ENCODE measurements at places on chromosomes 13 and 19.

DNA sequence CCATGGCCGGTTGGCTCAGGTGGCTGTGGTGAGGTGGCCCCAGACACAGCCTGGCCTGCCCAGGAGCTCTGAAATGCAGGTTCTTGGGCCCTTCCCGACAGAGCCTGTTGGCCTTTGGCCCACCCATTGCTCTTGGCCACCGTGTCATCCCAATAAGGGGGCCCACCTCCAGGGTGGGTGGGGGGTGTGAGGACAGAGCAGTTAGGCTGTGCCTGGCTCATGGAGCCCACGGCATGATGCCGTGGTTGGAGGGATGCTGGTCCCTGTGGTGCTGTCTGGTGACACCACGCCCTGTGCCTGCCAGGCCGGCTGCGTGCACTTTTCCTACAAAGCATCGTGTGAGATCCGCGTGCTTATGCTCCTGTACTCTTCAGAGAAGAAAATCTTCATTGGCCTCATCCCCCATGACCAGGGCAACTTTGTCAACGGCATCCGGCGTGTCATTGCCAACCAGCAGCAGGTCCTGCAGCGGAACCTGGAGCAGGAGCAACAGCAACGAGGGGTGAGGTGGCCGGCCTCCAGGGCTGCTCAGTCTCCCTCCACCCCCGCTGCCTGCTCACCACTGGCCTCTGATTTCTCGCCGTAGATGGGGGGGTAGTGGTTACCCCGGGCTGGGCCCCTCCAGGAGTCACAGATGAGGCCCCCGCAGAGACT is 7.6 kb downstream of the PNKP start:
- DNase-seq, result no peak

GRCh38 chr13:46575301-46575771 is 22.4 kb downstream of the LRCH1 start:
- DNase-seq, result no peak

GRCh38 chr19:345320-345879 is 804 bp upstream of the MIER2 start:
- no peak for DNase-seq

DNA sequence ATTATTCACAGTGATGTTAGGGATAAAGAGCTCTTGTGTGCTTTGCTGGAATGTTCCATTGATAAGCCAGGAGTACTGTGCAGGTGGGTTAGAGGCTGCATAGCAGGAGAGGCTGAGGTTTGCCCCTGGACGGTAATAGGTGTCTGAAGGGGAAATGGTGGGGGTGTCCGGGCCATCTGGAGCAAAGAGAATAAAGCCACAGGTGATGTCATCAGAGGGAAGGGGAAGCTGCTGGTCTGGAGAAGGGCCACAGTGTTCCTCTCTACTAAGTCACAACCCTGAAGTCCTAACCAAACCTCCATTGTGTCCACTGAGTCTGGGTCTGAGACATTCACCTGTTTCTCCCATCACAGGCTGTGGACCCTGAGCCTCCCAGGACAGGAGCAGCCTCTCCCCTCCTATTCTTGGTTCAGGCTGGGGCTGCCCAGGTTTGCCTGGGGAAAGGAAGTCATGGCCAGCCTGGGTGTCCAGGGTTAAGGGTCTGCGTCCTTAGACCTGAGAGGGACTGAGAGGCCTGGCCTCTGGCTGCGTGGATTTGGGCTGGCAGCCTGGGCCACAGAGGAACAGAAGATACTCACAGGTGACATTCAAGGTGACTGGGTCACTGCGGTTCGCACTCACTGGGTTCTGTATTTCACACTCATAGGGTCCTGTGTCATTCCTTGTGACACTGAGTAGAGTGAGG is 6.8 kb downstream of the CEACAM1 start:
- no peak for DNase-seq

GRCh38 chr13:75145927-75146326 is 336.0 kb downstream of the TBC1D4 start:
- DNase-seq, result no peak

Measured in NT2/D1 (cell line).